ENCODE measurements at places on chromosomes 7 and 10. TPM values are rescaled to one million over a fixed set of nuclear protein-coding genes. Genes with fewer than 3 reads are reported as not detected.

- DNase-seq = no peak
Observed at GRCh38 chr7:137262599-137262998, 80.9 kb downstream of the PTN start.

The LRRN3 gene
- 278 TPM for total RNA-seq

- no peak for DNase-seq
Observed at GRCh38 chr7:135337506-135337905, 103.9 kb downstream of the STRA8 start.

The ZNF503 gene
- total RNA-seq = not detected

The GGCT gene
- 10.8 TPM for total RNA-seq

GRCh38 chr10:99010286-99010685 is 225.4 kb downstream of the HPSE2 start:
- DNase-seq = no peak

The SPDYE5 gene
- total RNA-seq = 0.24 TPM

DNA sequence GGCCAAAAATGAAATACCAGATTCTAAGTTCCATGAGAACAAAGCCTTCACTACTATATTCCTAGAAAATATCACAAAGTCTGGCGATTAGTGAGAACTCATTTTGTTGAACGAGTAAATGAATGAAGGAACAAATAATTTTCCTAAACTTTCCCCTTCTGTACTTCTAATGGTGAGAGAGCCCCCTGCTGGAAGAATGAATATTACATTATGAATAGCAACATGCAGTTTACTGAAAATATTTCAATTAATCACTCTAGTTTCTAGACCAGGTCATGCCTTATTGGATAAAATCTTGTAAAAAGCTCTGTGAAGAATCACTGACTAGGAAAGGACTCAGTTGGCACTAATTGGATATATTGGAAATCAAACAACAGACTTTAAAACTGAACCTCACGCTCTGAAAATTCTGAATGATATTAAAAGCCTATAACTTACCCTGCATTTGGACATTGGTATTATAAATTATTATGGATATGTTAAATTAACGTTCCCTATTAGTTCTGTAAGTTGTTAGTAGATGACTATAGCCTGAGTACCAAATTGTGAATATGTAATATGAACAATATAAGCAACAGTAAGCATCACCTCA is 32.4 kb upstream of the MTPN start:
- peak; percentile 51 for DNase-seq

The PRPF18 gene
- total RNA-seq = 30.0 TPM

DNA sequence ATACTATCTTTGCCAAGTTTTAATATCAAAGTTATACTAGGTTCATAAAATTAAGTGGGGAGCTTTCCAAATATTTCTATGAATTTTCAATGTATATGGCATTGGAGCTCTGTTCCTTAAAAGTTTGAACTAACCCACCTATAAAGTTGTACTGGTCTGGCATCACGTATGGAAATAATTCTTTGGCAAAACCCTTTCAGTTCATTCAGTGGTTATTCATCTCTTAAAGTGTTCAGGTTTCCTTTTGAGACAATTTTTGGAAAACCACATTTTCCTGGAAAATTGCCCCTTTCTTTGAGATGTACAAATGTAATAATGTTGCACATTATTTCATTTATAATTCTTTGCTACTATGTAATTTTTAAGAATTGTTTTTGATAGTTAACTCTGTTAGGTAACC is 62.5 kb upstream of the INPP5A start:
- DNase-seq = no peak

The HMX3 gene
- total RNA-seq = not detected

- DNase-seq = no peak
Observed at GRCh38 chr7:73373741-73374140, 45.8 kb downstream of the FKBP6 start.
